ENCODE measurements at places on chromosomes 6 and 20.

DNA sequence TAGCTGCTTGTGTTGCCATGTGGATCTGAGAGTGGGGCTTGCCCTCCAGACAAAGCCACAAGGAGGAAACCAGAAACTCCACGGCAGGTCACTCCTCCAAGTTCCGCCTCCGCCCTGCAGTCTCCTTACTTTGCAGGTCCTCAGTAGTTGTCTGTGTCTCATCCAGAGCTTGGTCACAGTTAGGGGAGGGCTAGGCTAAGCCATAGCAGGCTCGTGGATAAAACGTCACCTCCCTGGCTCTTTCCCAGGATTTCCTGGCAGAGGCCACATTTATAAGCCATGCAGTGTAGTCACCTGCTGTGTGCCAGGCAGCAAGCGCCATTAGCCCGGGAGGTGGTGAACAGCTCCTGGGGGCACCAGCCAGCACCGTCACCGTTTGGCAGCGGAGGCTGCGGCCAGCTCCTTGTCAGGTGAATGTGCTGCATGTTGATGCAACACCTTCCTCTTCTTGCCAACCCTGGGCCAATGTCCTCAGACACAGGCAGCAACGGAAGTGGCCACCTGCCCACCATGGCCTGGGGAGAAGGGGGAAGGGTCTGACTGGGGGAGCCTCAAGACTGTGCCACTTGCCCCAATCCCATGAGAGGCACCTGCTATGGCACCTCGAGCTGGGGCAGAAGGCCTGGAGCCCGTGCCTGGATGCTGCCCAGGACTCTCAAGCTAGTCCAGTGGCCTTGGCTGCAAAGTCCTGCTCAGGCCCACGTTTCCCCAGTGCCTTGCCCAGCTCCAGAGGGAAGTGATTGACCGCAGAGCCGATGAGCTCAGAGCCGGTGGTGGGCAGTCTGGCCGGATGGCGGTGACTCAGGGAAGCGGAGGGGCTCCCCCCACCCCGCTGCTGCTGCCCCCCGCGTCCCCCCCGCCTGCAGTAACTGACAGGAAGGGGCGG, 39.0 kb upstream of the SLCO4A1 start:
- DNase-seq = no peak

DNA sequence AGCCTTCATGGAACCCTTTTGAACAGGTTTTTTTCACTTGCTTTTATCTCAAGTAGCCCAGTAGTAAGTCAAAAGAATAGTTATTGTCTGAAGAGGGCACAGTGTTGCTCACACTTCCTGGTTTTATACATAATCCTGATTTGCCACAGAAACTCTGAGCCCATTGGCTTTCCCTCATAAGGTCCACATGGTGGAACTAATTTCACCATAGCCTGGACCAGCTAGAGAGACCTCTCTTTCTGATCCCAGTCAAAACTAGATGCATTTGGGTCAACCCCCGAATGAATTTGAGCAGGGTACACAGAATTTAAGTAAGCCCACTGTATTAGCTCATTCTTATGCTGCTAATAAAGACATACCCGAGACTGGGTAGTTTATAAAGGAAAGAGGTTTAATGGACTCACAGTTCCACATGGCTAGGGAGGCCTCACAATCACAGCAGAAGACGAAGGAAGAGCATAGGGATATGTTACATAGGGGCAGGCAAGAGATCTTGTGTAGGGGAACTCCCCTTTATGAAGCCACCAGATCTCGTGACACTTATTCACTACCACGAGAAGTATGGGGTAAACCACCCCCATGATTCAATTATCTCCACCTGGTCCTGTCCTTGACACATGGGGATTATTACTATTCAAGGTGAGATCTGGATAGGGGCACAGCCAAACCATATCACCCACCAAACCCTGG, 6.2 kb downstream of the RWDD2A start:
- DNase-seq = no peak

- DNase-seq = no peak
Measured at GRCh38 chr6:36633915-36634314, 39.8 kb downstream of the SRSF3 start.

DNA sequence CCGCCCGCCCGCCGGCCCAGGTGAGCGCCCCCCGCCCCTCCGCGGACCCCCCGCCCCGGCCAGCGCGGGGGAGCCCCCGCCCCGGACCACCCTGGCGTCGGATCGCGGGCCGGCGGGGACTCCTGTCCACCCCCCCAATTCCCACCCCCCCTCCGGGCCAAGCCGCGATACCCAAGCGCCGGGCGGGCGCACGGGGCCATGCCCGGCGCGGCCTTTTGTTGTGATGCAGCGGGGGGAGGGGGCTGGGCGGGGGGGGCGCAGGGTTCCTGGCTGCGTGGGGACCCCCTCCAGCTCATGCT, 245 bp downstream of the SRC start:
- DNase-seq = no peak

GRCh38 chr20:46343348-46343974, 35.2 kb upstream of the CDH22 start:
- DNase-seq = no peak

- no peak for DNase-seq
Measured at GRCh38 chr6:156801712-156802111, 24.5 kb downstream of the ARID1B start.

DNA sequence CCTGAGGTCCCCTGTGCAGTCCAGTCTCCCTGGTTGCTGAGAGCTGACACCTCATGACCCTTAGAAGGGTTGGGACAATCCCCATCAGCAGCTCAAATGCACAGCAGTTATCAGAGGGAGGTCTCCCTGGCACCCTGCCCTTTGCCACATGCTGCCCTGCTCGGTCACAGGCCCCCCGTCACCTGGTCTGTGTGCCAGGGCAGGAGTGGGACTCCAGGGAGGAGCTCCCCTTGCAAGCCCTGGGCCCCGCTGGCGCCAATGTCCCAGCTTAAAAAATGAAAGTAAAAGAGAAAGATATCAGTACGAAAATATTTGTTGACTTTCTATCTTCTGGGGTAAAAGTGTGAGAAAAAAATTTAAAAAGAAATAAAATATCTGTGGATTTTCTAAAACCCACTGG, 68.1 kb upstream of the SLC22A16 start:
- no peak for DNase-seq
